ENCODE measurements at places on chromosomes 6 and 20.
A peak's percentile ranks its signal among the peaks of the same experiment; 100 is the strongest.

DNA sequence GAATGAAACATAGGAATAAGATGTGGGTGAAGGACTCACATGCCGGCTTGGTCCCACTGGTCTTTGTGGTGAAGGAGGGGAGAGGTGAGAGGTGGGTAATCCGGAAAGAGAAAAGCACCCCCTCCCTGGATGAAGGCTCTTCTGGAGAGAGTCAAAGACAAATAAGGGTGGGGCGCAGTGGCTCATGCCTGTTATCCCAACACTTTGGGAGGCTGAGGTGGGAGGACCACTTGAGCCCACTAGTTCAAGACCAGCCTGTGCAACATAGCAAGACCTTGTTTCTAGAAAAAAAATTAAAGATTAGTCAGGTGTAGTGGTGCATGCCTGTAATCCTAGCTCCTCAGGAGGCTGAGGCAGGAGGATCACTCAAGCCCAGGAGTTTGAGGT lies 3.1 kb downstream of the LTB start:
- peak; percentile 50 for DNase-seq

DNA sequence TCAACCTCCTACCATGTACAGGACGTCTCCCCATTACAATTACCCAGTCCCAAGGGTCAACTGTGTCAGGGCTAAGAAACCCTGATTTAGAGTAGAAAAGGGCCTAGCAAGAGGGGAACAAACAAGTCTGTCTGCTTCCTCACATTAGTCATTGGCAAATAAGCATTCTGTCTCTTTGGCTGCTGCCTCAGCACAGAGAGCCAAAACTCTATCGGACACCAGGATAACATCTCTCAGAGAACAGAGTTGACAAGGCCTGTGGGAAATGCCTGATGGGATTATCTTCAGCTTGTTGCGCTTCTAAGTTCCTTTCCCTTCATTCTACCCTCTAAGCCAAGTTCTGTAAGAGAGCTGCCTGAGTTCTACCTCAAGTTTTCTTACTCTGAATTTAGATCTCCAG lies 19.0 kb upstream of the VSX1 start:
- no peak for DNase-seq

DNA sequence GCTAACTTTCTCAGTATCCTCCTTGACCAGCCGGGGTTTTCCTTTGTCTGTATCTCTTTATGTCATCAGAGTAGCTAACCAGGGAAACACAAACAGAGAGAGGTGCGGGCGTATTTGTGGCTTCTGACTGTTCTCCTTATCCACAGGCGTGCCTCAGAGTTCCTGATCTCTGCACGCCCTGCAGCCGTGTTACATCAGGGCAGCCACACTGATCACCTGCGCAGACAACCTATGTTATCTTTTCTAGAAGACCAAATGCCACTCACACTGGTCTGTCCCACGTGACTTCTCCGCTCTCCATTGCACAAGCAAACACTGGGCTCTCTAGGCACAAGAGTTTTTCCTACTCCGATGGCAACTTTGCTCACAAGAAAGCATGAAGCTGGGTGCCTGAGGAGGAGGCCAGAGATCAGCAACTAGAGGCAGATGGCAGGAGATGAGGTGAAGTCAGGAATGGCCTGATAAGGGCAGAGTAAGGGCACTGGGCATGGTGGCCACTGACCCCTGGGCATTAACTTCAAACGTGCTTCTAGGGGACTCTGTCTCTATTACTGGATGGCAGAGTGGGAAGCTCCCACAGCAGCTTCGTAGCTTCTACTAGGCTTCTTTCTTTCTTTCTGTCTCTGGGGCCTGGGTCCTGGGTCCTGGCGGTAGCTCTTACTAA lies 4.5 kb downstream of the PDE10A start:
- DNase-seq: no peak

DNA sequence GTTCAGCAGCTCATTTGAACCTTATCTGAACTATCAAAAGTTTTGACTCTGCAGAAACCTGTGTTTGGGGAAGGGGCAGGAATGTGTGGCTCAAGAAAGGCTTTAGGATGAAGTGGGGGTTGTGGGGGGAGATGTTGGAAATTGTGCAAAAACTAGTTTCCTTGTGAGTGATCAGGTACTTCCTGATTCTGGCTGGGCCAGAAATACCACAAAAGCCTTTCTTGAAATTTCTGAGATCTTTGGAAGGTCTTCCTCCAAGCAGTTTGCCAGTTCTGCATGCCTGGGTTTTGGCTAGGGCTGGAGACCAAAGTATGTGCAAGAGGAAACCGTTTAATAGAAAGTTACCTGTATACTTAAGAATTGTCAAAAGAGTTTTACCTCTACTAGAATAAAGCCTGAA lies 116.6 kb downstream of the BMP2 start:
- no peak for DNase-seq

DNA sequence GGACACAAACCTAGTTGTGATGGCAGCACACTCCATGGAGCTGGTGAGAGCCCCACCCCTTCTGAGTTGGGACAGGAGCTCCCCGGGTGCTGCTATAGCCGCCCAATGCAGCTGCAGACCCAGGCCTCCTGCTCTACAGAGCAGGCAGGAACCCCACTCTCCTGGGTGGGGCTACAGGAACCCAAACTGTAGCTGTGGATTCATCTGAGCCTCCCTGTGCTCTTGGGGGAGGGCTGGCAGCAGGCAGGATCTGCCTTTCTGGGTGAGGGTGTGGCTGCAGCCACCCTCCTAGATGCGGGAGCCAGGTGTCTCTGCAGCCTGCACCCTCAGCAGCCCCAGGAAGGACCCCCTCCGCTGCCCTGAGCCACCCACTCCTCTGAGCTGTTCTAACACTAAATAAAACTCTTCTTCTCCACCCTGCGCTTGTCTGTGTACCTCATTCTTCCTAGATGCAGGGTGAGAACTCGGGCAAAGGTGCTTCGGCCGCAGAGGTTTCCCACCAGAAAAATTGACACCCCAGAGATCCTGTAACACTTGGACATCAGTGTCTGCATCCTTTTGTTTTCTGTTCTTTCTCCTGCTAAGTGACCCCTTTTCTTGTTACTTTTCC lies 55.2 kb upstream of the KIF13A start:
- no peak for DNase-seq

- DNase-seq: peak; percentile 56
Observed at GRCh38 chr6:46419576-46420002, 71.7 kb downstream of the RCAN2 start.

DNA sequence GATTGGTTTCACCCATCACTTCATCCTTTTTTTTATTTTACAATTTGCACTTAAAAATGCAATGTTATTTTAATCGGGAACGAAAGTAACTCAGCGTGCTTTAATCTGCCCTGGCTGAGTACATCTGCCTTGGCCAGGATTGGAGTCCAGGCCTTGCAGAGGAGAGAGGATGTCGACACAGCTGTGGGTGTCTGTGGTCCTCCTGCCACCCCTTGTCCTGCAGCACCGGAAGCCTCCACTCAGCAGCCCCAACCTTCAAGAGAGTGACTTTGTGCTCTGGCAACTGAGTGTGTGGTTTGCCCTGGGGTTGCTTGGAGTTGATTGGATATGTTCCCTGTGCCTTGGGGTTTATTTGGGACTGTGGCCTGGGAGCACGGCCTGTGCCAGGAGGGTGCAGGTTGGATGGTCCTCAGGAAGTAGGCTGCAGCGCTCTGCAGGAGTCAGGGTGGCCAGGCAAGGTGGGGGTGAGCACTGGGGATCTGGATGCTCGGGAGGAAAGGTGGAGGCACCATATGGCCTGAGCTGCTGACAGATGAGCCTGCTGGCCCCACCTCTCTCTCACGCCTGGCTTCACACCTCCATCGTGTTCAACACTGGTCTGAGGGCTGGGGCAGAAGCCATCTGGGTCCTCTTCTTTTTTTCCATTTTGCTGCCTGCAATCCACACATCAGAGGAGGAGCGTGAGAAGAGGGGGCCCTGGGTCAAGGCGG lies 4.3 kb downstream of the MYT1 start:
- no peak for DNase-seq

DNA sequence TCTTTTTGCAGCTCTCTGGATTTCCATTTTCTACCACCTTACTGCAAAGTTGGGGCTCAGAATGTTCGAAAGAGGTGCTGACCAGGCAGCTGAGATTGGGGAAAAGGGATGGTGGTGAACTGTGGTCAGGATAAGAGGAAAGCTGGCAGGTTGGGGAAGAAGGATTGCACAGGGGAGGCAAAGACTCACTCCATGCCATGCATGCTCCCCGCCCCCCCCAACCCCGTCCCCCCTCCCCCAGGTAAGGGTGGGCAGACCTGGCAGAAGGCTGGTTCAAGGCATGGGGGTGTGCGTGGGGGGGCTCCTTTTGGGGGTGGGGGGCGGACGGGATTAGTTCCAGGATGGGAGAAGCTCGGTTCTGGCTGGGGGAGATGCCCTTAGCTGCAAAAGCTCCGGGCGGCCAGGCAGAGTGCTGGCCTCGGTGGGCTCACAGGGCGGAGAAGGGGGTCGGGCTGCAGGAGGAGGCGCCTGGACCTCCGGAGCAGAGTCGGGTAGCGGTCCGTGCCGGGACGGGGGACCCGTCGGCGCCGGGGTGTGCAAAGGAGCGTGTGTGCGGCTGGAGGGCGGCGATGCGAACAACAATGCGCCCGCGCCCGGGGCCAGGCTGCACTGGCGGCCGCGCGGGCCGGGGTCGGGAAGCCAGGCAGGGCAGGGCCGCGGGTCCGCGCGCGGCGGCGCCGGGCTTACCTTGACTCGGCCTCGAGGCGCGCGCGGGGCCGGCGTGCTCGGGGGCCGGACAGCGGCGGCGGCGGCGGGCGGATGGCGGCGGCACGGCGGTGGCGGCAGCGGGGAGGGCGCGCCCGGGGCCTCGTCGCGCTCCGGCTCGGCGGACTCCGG lies 880 bp downstream of the ADNP start:
- DNase-seq: no peak

DNA sequence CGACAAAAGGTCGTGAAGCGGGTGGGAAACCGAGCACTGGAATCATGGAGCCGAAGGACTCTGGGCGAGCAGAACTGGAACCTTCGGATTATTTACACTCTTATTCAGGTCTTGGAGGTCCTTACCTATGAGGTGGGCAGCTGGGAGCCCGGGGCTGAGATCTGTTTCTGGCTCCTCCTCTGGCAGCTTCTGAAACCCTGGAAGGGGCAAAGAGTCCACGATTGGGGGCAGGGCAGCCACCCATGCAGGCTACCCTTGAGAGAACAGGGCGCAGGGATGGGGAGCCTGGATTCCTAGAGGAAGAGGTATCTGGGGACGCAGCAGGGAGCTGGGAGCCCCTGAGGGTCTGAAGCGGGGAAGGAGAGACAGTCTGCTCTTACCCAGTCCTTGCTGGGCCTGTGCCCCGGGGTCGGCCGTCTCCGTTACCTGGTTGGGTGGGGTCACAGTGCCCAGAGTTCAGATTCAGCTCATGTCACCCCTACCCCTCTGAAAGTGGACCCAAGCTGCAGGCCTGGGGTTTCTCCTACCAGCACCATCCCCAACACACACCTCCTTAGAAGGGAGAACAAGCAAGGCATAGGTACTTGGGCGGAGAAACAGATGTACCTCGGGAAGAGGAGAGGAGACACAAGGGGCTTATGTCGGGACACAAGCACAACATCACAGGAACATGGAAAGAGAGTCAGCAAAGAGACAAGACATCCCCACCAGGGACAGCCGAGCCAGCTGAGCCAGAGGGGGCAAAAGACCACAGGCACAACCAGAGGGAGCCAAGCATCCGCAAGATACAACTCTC lies 592 bp downstream of the LTB start:
- no peak for DNase-seq

- DNase-seq: peak; percentile 65
Observed at GRCh38 chr6:159943101-159943632, 25.7 kb upstream of the IGF2R start.

DNA sequence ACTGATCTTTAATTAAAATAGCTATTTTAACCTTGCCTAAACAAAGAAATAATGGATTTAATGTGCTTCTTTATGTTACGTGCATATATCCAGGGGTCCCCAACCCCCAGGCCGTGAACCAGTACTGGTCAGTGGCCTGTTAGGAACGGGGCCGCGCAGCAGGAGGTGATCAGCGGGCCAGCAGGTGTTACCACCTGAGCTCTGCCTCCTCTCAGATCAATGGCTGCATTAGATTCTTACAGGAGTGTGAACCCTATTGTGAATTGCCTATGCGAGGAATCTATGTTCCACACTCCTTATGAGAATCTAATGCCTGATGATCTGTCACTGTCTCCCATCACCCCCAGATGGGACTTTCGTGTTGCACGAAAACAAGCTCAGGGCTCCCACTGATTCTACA lies 8.8 kb downstream of the CYP24A1 start:
- DNase-seq: no peak

DNA sequence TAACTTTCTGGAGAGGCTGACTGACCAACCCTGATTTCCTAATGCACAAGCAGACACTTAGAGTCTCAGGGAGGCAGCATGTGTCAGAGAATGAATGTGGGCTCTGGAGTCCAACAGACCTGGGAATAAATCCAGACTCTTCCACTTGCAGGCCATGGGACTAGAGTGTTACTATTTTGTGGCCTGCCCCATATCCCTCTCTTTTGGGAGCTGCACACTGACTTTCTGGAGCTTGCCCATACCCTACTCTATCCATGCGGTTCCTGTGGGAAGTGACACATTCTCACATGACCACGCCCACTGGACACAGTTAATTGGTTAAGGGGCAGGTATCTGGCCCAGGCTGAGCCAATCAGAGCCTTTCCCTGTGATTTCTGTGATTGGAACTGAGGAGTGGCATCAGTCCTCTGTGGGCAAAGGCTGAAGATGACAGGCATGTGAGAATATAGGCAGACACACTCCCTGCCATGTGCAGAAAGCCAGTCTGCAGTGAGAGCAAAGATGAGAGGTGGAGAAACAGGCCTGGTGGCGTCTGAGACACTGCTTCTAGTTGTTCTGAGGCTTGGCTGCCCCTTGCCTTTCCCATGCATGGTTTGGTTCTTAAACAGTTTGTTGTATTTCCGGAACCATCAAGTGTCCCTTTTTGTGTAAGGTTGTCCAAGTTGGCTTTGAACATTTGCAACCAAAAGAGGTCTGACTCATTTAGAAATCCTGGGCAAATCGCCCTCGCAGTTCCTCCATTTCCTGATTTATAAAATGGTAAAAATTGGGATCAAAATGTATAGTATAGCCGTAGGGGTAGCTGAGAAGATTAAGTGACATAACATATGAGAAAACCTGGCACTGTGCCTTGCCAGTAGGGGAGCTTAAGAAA lies 125.6 kb downstream of the CDC5L start:
- DNase-seq: no peak

GRCh38 chr6:54716877-54717276 lies 129.7 kb upstream of the FAM83B start:
- no peak for DNase-seq

DNA sequence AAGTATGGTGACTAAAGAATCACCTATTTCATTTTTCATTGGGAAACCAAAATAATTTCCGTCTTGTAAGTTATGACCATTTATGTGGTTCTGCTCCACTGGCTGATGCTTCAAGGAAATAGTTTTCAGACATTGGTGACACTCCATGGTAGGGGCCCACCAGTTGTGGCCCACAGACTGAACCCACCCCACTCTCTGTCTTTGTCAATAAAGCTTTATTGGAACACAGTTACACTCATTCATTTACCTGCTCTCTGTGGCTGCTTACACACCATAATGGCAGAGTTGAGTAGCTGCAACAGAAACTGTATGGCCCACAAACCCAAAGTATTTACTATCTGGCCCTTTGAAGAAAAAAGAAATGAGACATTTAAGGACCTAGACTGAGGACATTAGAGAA lies 78.5 kb downstream of the TBC1D7 start:
- DNase-seq: no peak

Data from inflammatory macrophage treated with lipopolysaccharide for 1 hour (primary cell).